ENCODE measurements at places on chromosomes 5 and 9.

GRCh38 chr5:132437604-132438266 lies 52.8 kb downstream of the IRF1 start:
- no peak for DNase-seq

DNA sequence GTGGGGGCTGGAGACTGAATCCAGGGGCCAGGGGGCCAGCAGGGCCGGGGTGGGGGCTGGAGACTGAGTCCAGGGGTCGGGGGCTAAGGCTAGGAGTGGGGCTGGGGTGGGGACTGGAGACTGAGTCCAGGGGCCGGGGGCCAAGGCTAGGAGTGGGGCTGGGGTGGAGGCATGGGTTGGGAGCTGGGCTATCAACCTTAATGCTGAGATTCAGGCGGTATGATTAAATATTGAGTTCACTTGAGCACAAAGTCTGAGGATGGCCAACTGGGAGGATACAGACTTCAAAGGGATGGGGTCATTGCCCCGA lies 17.0 kb upstream of the LRRC14B start:
- no peak for DNase-seq

GRCh38 chr9:136653323-136654079 lies 9.2 kb upstream of the EGFL7 start:
- DNase-seq, result no peak

GRCh38 chr9:124254261-124254682 lies 3.5 kb upstream of the NEK6 start:
- DNase-seq, result no peak

DNA sequence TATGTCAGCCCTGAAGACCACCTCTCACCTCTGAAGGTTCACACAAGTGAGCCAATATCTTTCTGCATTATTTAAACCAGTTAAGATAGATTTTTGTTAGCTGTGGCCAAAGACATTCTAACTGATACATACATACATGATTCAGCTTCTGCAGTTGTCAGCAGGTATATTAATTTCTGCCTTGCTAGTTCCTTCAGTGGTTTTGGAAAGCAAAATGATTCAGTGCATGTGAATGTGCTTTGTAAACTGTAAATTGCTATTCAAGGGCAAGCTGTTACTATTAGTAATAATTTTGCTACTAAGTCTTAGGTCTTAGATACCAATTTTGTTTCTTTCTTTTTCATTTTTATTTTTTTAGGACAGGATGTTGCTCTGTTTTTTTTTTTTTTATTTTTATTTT lies 89.2 kb upstream of the ERBIN start:
- DNase-seq, result peak; percentile 7

DNA sequence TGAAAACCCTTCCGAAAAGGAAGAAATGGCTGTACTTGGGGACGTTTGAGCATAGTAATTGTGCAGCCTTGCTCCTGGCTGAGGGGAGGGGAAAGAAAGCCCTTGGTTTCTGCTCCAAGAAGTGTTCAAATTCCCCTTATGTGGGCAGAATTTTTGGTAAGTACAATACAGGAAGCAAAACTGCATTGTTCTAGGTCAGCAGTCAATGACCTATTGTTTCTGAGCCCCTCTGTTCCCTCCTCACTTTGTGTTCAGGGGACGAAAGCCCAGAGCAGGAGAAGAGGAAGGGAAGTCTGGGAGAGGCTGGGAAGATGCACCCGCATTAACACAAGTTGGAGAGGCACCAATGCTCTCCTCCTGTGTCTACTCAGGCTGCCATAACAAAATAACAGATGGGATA lies 11.9 kb downstream of the BASP1 start:
- DNase-seq, result no peak

GRCh38 chr5:11043881-11044280 lies 282.8 kb upstream of the DAP start:
- DNase-seq, result no peak

DNA sequence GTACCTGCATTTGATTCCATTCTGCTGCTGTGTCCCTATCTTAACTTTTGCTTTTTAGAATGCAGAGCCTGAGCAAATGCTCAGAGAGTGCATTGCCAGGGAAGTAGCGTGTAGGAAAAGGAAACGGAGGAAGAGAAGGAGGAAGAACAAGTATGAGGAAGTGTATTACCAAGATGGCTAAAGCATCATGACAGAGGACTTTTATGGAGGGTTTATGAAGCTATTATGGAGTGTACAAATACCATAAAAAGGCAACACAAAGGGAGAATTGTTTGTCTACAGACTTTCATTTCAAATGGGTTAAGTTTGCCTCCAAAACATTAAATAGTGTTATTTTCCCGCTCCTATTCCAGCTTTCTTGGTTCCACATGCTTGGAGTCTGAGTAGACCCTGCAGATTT lies 1899.8 kb upstream of the NUDT12 start:
- DNase-seq, result no peak

DNA sequence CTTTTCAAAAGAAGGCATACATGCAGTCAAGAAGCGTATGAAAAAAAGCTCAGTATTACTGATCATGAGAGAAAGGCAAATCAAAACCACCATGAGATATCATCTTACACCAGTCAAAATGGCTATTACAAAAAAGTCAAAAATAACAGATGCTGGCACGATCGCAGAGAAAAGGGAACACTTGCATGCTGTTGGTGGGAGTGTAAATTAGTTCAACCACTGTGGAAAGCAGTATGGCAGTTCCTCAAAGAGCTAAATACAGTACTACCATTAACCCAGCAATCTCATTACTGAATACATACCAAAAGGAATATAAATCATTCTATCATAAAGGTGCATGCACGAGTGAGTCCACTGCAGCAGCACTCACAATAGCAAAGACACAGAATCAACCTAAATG lies 24.5 kb downstream of the RETREG1 start:
- DNase-seq, result no peak

DNA sequence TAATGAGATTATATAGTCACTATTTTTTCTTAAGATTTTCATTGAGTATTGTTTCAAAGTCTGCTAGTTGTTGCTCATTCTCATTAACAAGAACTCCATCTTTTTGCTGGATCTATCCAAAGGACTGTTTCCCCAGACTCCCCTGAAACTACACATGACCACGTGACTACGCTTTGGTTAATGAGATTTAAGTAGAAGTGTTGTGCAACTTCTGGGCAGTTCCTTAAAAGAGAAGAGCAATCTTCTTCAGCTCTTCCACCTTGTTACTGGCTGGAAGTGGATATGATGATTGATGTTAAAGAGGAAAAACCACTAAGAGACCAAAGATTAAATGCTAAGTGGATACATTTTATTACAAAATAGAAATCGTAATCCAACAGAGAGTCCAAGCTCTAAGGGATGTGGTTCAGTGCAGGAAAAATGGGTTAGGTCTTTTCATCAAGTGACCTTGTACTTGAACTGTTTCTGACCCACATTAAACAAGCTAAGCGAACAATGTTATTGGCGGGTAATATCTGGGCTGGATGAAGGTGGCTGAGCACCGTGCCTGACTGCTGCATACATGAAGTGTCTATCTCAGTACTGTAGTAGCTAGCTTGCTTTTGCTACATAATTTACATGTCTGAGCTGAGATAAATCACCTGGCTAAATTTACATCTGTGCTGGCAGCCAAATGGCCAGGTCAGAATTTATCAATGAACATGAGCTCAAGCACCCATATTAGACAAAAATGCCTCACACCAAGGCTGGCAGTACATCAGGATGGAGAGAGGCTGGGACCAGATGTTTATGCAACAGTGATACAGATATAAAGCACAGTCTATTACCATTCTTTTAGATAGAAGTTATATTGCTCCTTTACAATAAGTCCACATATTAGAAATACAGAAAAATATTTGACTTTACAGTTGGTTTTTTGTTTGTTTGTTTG lies 7.5 kb upstream of the CTNNAL1 start:
- DNase-seq, result no peak

- no peak for DNase-seq
Measured at GRCh38 chr9:72278959-72279358, 86.0 kb downstream of the ZFAND5 start.

DNA sequence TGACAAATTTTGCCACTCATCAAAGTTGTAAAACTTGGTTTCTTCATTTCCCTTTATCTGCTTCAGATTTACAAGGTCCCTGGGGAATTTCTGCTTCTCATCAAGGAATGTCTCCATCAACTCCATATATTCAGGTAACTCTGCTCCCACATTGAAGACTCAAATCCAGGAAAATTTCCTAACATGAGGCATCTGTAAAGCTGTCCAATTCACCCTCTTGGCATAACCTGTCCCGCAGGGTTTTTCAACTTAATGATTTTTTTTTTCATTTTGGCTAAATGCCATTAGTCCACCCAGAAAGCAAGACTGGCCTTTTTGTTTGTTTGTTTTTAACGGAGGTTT lies 50.2 kb upstream of the SLC30A5 start:
- no peak for DNase-seq

Data from RKO (cell line).